ENCODE measurements at places on chromosomes 2 and 18.

GRCh38 chr2:37917281-37918228, 7.5 kb upstream of the RMDN2 start:
- no peak for DNase-seq

GRCh38 chr2:202178346-202178958, 59.9 kb downstream of the SUMO1 start:
- no peak for DNase-seq

- no peak for DNase-seq
Observed at GRCh38 chr2:64934530-64934929, 54.7 kb upstream of the SLC1A4 start.

DNA sequence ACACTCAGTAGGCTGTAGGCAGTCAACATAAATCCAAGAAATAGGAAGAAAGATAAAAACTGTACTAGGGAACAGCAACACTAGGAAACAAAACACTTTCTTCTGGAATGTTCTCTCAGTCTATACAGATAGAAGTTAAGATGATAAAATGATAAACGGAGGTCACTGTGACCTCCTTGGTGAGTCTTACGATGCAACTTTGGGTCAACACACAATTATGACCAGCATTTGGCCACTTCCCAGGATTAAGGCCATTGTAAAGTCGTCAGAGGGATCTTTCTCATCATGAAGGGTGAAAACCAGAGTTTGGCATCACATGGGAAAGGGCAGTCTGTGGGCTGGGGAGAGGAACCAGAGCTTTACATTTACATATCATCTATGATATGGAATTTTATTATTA, 33.4 kb downstream of the LAMA3 start:
- DNase-seq: no peak

DNA sequence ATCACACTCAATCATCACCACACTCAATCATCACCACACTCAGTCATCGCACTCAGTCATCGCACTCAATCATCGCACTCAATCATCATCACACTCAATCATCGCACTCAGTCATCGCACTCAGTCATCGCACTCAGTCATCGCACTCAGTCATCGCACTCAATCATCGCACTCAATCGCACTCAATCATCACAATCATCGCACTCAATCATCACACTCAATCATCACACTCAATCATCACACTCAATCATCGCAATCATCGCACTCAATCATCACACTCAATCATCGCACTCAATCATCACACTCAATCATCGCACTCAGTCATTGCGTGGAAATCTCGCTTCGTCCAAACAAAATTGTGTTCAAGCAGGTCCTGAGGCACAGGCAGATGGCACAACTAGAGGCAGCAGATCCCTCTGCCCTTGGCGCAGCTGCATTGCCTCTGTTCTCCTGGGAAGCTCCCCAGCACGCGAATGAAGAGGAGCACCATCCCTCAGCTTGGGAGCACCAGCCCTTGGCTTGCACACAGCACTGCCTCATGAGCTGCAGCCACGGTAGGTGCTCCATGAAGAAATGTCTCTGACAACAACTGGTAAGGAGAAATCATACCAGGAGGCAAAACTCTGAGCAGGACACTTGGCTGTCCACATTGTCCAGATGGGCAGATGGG, 108.1 kb downstream of the EIPR1 start:
- DNase-seq: no peak
